ENCODE measurements at places on chromosomes 2 and 18.

DNA sequence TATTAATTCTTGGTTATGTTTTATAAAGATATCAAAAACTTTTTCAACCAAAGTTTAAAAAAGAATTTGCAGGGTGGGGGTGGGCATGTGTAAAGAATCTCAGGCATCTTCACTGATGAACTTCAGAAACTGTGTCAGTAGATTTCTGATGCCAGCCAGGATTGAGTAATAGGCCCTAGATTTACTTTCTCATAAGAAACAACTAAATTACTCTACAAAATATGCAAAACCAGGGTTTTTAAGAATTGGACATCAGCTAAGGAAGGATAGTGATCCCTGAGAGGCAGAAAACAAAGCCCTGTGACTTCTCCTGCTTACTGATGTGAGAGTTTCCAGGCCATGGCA is 11.9 kb upstream of the IL1R1 start:
- no peak for DNase-seq

DNA sequence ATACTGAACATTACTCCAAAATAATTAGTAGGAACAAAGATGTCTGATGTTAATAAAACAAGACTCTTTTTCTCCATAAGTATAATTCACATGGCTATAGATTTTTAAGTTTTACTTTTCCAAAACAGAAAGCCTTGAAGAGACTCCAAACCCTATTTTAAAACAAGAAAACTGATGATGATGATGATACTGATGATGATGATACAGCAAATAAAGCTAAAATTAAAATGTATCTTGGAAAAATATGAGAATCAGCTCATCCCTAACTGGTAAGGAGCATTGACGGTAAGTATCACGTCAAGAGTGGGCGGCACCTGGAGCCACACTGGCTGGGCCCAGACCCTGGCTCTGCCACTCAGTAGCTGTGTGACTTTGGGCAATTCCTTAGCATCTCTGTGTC is 39.6 kb downstream of the ID2 start:
- no peak for DNase-seq

GRCh38 chr18:13393338-13393737 is 174.8 kb downstream of the LDLRAD4 start:
- no peak for DNase-seq

DNA sequence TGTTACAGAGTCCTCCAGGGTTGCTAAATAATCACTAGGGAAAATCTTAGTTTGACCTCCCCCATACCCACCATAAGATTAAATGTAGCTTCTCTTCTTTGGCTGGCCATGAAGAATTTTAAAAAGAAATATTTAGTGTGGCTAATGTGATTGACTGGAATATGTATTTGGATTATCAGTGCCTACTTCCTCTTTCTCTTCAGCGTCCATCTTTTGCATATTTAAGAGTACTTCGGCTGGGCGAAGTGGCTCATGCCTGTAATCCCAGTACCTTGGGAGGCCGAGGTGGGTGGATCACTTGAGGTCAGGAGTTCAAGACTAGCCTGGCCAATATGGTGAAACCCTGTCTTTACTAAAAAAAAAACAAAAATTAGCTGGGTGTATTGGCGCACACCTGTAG is 28.8 kb downstream of the ADAM23 start:
- DNase-seq, result no peak

- DNase-seq, result no peak
Observed at GRCh38 chr2:79638410-79638809, 125.6 kb downstream of the CTNNA2 start.
